ENCODE measurements at places on chromosomes 1 and 21.

DNA sequence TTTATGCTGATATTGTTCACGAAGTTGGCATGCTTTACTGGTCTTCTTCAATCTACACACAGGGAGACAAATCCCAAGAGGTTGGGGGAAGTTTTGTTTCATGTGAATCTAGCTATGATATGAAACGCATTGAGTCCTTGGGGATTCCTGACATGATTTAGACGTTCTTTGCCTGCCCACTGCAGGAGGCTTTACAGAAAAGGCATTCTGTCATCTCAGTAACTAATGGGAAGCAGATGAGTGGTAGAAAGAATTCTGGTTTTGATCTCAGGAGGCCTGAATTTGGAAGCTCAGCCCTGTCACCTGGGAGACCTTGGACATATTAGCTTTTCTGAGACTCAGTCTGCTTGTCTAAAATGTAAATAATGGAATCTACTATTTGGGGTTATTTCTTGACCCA lies 383.0 kb upstream of the NFIA start:
- DNase-seq, result no peak

- no peak for DNase-seq
Measured at GRCh38 chr1:78690516-78690915, 40.9 kb downstream of the IFI44 start.

- DNase-seq, result no peak
Measured at GRCh38 chr1:40204856-40205255, 42.9 kb upstream of the TMCO2 start.

- no peak for DNase-seq
Measured at GRCh38 chr1:43144237-43144636, 27.9 kb downstream of the EBNA1BP2 start.

GRCh38 chr1:169312084-169312954 lies 55.3 kb downstream of the NME7 start:
- DNase-seq, result no peak

- no peak for DNase-seq
Measured at GRCh38 chr1:243842161-243842560, 7.9 kb downstream of the AKT3 start.

- DNase-seq, result no peak
Measured at GRCh38 chr1:1123581-1124507, 8.0 kb upstream of the C1orf159 start.

DNA sequence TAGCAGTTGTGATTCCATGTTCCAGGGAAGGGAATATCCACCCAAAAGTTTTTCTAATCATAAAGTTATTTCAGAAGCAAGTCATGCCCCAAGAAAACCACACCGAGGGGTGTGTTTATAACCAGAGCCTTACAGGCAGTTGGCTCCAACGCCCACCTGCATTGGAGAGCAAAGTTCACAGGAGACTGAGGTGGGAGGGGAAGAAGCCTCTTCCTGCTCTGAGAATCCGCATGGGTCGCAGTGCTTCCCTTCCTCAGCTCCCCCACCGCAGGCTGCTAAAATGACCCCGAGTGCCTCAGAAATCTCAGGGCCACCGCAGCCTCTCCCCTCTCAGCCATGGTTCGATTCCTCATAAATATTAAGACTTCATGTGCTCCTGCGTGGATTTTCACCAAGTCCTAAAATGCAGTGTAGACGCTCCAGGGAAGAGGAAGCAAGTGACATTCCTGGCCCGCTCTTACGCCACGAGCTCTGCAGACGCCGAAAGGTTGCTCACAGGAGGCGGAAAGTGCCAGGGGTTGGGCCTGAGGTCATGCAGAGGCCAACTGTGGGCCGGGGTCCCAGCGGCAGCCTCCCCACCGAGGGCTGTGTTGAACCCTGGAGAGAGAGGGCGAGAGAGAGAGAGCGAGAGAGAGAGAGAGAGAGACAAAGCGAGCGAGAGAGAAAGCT lies 13.4 kb upstream of the SPSB1 start:
- no peak for DNase-seq

GRCh38 chr1:88376421-88376820 lies 307.7 kb upstream of the PKN2 start:
- no peak for DNase-seq

DNA sequence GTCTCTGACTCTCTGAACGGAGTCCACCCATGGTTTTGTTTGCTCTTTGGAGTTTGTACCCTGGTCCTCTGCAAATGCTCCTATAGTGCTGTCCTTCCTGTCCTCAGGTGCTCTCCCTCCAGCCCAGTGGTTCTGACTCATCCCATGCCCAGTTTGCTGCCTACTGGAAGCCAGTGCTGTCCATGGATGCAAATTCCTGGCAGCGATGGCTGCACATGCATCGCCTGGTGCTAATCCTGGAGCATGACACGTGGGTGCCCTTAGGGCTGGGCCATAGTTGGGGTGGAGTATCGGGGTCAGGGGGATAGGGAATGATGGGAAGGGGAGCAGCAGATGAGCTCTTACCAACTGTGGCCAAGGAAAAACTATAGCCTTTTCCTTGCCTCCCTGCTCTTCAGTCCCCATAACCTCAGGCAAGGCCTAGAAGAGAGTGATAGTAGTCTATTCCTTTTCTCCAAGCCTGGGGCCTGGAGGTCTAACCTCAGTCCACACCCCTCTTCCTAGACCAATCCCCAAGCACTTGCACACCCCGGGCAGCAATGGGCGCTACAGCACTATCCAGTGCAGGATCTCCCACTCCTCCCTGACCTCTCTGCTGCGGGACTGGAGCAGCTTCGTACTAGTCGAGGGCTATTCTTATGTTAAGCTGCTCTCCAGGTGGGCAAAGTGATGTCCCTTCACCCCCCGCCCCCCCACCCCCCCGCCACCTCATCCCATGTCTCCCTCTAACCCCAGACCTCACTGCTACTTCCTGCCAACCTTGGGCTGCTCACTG lies 31.6 kb downstream of the HYI start:
- DNase-seq, result no peak

GRCh38 chr1:149966405-149966804 lies 29.7 kb upstream of the MTMR11 start:
- no peak for DNase-seq

Measured in pancreas (tissue), 10 donors.